ENCODE measurements at places on chromosomes 5 and 9.
A peak's percentile ranks its signal among the peaks of the same experiment; 100 is the strongest.

DNA sequence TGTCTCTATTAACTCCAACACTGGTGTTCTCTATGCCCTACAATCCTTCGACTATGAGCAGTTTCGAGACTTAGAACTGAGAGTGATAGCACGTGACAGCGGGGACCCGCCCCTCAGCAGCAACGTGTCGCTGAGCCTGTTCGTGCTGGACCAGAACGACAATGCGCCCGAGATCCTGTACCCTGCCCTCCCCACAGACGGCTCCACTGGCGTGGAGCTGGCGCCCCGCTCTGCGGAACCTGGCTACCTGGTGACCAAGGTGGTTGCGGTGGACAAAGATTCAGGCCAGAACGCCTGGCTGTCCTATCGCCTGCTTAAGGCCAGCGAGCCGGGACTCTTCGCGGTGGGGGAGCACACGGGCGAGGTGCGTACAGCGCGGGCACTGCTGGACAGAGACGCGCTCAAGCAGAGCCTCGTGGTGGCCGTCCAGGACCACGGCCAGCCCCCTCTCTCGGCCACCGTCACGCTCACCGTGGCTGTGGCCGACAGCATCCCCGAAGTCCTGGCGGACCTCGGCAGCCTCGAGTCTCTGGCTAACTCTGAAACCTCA, 2.0 kb downstream of the PCDHGA11 start:
- no peak for DNase-seq

- no peak for DNase-seq
These were observed 24.3 kb upstream of the KCNIP1 start for GRCh38 chr5:170479484-170479883.

DNA sequence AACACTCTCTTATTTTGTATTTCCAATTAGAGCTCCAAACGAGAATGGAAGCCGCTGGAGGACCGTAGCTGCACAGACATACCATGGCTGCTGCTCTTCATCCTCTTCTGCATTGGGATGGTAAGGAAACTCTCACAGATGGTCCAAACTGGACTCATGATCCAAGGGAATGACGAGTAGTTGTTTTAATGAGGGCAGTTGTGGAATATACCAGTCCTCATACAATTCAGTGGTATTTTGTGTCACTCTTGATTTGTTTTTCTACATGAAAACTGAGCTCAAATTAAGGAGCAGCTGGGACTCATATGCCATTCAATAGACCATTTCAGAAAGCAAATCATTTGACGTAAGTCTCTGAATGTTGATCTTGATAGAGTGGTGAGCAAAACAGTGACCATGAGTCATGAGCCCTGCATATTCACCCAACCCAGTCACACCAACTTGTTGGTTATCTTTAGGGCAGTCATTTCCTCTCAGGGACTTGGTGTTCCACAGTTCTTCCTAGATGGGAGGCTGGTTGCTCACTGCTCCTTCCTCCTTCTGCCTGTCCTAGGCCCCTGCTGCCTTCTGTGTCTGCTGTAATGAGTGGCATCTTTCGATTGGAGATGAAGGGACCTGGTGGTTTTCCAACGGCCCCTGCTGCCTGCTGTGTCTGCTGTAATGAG, 54.9 kb downstream of the SLC44A1 start:
- DNase-seq: no peak

GRCh38 chr5:173642895-173643481, 26.5 kb upstream of the BOD1 start:
- no peak for DNase-seq

GRCh38 chr9:130990306-130990977, 18.5 kb upstream of the LAMC3 start:
- DNase-seq: no peak

GRCh38 chr5:62182802-62183201, 123.2 kb upstream of the KIF2A start:
- DNase-seq: no peak

- no peak for DNase-seq
These were observed 1891.7 kb upstream of the WWC1 start for GRCh38 chr5:166399781-166400180.

- DNase-seq: no peak
These were observed 139.0 kb upstream of the GAS1 start for GRCh38 chr9:87086221-87086818.

- DNase-seq: no peak
These were observed 252.7 kb upstream of the IL12B start for GRCh38 chr5:159582756-159583541.

- no peak for DNase-seq
These were observed 377.8 kb upstream of the ADAMTS16 start for GRCh38 chr5:4762316-4762715.

DNA sequence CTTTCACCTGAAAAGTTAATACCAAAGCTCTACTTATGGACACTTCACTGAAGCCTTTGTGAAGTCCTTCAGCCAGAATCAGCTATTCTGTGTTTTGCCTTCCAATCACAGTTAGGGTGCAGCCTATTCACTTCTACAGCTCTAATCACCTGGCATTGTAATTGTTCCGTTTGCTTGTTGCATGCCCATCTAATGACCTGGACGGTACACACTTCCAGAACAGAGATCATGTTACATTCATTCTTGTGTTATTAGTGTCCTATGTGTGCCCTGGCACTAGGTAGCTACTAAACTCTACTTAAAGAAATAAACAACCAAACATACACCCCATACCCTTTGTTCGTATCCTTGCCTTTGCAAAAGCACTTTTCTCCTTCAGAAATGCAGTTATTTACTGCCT, 1162.9 kb upstream of the WWC1 start:
- DNase-seq: no peak

DNA sequence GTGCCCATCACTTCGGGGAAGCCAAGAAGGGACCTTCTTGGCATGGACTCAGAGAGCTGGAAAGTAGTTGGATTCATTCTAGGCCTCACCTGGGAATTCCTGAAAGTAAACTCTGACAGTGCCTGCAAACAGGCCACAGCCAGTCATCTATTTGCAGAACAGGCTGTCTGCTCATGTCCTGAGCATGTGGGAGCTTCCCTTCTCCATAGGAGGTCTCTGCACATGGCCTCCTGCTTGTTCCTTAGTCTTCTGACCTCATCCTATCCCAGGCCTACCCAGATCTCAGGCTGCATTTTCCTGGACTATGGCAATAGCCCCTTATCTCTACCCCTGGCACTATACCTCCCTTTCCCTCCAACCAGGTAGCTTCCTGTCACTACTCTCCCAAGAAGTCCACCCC, 67.2 kb upstream of the FSTL4 start:
- no peak for DNase-seq

- DNase-seq: no peak
These were observed 71.2 kb downstream of the CWC27 start for GRCh38 chr5:64839936-64840335.

DNA sequence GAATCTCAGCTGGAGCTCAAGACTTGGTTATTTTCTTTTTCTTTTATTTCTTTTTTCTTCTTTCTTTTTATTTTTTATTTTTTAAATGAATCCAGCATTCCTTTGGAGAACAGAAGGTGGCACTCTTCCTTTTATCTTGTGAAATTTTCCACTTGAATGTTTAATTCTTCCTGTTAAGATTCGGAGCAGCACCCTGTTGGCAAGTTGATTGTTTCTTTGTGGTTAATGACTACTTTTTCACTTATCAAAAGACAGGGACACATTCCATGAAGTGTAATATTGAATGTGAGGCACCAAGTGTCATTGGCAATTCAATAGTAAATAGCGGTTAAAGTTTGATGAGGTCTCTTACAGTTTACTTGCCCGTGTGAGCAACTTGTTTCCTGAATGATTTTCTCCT, 240.5 kb upstream of the CHD1 start:
- peak; percentile 0 for DNase-seq

GRCh38 chr9:109767814-109768213, 12.2 kb upstream of the PALM2AKAP2 start:
- DNase-seq: no peak

DNA sequence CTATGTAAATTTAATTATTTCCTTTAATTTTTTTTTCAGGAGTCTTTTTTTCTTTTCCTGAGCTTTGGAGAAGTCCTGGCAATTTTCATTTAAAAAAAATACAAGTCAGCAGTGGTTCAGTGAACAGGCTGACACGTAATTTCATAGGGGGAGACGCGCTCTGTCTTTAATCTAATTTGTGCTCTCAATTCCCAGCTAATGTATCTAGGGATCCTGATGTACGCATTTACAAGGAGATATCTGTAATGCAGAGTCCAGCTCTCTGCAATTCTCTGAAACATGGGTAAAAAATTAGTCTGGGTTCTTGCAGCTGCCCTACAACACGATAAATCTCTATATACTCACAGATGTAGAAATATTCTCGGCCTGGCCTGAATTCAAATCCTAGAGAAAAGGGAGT, 243.9 kb downstream of the EFNA5 start:
- DNase-seq: no peak

DNA sequence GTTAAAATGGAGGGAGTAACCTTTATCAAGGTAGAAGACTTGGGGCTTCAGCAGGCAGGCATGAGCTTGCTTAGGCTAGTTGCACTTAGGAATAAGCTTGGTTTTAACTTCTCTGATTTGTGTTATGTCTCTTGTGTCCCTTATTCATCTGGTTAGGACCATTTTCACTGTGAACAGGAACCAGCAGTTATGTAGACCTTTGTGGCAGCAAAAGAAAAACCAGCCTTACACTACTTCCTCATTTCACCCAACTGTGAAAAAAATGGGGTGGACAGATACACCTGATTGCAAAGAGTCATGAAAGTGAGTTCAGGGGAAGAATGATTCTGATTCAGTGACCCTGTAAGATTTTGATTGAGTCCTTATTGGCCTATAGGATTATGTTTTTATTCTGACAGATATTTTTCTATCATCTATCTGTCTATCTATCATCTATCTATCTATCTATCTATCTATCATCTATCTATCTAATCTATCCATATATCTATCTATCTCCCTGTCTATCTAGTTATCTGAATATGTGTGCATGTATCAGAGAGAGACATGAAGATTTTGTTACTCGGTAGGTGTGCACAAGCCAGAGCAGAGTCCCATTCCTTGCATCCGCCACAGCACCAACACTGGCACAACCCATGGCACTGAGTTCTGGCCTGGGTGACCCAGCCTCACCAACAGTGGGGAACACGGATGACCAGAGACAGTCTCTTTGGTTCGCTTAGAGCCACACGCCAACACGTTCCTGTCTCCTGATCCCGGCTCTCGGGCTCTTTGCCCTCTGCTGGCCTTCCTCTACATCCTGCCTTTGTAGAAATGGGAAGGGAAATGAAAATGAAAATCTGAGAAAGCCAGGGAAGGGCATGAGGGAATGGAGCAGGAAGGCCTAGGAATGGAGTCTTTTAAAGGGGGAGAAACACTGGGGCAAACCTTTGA, 1.3 kb upstream of the ZNF366 start:
- no peak for DNase-seq

GRCh38 chr5:131224387-131225201, 39.3 kb upstream of the CDC42SE2 start:
- DNase-seq: no peak

DNA sequence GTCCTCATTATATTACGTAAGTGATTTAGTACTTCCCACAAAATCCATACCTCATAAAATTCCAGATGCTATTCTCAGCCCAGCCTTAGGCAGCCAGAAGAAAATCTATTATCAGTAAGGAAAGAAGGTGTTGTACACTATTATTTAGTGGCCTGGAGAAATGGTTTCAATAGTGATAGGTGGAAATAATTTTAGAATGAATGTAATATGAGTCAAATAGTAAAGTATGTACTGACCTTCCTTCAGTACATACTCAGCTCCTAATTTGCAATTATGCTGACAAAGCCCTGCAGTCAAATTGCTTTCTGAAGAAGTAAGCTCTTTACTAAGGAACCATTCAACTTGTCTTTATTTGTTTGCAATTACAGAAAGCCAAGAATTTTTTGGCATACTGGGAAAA, 409.2 kb downstream of the HTR1A start:
- no peak for DNase-seq

DNA sequence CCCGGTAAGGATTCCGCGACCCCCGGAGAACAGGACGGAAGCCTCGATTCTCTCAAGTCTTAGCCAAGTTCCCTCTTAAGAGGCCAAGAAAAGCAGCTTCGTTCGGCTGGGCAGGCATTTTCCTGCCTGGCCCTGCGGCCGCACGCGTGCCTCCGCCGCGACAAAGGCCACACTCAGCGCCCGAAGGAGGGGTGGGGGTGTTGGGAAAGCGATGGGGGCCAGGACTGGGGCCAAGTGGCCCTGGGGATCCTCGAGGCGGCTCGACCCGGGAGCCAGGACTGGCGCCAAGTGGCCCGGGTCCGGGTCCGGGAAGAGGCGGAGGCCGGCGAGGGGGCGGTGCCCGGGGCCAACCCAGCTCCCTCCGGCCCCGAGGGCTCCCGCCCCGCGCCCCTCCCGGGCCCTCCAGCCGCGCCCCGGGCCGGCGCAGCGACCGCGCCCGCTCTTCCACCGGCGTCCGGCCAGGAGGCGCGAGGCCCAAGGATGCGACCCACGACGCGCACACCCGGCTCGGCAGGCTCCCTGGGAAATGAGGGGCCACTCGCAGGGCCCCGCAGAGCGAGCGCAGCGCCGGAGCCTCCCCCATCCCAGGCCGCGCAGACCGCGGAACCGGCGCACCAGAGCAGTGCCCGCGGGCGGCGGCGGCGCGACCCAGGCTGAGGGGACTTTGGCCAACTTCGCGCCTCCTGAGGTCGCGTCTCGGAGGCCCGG, 756 bp downstream of the VAV2 start:
- DNase-seq: no peak

GRCh38 chr9:76817489-76817888, 53.3 kb downstream of the PCA3 start:
- no peak for DNase-seq

DNA sequence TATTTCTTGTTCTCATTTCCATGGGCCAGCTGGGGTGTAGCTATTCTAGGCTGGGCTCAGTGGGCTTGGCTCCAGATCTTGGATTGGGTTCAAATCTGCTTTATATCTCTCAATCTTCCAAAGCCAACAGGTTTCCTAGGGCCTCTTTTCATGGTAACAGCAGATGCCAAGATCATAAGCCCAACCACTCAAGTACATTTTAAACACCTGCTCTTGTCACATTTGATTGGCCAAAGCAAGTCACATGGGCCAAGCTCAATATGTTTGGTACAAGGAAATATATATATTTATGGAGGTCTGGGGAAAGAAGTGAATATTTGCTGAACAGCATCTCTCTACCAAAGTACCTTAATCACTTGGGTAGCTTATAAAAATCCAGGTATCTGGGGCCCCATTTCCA, 49.5 kb downstream of the MRRF start:
- DNase-seq: peak; percentile 97

DNA sequence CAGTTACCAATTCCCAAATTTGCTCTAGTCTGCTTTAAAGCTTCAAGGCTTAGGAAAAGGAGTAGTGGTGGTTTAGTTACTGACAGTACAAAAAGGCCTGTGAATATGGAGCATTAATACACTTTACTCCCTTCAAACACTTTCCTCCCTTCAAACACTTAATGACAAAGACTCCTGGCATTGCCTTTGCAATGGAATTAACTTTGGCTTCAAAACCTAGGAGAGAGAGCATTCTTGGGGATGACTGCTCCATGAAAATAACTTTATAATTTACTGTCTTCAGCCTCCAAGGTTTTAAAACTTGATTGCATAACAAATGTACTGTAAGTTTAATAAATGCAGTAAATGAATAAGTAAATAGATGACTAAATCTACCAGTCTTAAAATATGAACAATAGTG, 185.6 kb downstream of the TRPM3 start:
- DNase-seq: no peak
